ENCODE measurements at places on chromosomes 2 and 18. TPM values are rescaled to one million over a fixed set of nuclear protein-coding genes. Genes with fewer than 3 reads are reported as not detected.
A peak's percentile ranks its signal among the peaks of the same experiment; 100 is the strongest.

DNA sequence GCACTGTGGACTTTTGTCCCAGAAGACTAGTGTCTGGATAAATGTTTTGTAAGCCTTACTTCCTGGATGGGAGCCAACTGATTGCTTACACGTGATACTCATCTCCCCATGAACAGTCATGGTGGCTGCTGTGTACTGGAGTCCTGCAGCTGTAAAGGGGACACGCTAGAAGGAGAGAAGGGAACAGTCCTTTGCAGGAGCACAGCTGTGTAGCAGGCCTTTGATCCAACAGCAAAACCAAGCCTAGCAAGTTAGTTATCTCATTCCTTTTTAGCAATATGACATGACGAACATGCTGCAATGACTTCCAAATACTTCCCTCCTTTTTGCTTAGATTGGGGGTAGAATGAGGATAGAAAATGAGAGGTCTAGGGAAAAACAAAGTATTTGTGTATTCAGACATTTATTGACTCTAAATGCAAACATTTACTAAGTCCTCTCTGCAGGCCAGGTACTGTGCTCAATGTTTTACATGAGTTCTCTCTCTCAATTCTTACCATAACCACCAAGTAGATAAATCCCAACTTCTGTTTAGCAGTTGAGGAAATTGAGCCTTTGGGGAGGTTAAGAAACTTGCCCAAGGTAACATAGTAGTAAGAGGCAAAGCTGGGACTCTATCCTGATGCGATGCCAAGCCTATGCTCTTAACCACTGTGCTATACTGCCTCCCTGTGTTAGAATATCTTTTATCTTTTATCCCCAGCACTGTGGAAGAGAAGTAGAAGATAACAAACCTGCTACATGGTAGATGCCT lies 55.4 kb upstream of the CD28 start:
- DNase-seq = no peak

DNA sequence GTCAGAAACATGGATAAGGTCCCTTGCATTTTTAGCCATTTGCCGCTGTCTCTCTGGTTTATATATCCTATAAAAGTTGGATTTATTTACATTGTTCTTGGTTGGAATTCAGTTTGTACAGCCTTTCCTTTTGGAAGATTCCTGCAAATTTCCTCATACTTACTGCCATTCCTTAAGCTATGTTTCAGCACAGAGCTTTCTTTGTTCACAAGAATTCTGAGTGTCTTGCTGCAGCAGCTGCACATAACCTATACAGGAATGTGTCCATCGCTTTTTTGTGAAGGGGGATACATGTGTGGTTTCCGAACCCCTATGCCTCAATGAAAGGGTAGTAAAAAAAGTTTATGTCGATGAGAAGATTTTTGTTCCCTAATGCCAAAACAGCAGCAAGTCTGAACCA lies 48.3 kb upstream of the CCDC68 start:
- no peak for DNase-seq

DNA sequence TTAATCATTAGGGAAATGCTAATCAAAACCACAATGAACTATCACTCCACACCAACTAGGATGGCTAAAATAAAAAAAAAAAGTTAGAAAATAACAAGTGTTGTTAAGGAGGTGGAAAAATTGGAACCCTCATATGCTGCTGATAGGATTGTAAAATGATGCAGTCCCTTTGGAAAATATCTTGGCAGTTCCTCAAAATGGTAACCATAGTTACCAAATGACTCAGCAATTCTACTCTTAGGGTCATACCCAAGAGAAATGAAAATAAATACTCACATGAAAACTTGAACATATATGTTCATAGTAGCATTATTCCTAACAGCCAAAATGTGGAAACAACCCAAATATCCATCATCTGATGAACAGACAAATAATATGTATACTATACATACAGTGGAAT lies 15.7 kb upstream of the ACVR2A start:
- DNase-seq = no peak

DNA sequence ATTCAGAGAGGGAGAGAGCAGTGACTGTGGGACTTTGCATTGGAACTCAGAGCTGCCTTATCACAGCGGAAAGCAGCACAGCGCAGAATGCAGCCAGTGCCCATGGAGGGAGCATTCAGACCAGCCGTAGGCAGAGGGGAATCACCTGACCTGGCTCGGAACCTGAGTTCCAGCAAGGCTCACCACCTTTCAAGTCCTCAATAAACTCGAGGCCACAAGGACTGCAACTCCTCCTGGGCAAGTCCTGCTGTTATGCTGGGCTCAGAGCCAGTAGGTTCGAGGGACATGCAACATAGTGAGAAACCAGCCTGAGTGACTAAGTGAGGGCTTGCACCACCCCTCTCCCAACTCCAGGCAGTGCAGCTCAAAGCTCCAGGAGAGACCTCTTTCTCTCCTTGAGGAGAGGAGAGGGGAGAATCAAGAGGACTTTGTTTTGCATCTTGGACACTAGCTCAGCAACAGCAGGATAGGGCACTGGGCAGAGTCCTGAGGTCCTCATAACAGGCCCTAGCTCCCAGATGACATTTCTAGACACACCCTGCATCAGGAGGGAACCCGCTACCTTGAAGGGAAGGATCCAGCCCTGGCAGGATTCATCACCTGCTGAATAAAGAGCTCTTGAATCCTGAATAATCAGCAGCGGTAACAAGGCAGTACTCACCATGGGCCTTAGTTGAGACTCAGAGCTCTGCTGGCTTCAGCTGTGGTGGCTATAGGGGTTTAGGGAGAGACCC lies 136.8 kb upstream of the OTOS start:
- peak; percentile 73 for DNase-seq

CYP1B1 gene
- total RNA-seq = 148 TPM

EFR3B gene
- total RNA-seq = 0.32 TPM

- DNase-seq = no peak
Observed at GRCh38 chr18:77911971-77912605, 662.4 kb downstream of the GALR1 start.

SLC8A1 gene
- 5.6 TPM for total RNA-seq

- no peak for DNase-seq
Observed at GRCh38 chr2:48699348-48699930, 56.1 kb downstream of the LHCGR start.

- no peak for DNase-seq
Observed at GRCh38 chr2:181300600-181301291, 156.4 kb upstream of the ITGA4 start.

DNA sequence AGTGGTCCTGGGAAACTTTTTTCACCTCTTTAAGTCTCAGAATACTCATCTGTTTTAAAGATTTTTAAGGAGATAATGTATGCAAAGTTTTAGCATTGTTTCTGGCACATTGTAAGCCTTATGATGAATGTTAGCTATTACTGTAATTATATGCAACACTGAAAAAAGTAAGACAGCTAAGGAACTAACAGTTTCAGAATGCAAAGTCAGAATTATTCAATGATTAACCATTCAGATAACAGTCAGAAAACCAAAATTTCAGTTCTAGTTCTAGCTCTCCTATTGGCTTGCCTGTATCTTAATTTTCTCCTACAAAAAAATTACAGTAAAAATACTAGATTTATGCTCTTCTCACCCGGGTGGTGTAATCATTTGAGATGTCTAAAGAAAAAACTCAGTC lies 101.1 kb downstream of the SLC4A10 start:
- DNase-seq = no peak

DNA sequence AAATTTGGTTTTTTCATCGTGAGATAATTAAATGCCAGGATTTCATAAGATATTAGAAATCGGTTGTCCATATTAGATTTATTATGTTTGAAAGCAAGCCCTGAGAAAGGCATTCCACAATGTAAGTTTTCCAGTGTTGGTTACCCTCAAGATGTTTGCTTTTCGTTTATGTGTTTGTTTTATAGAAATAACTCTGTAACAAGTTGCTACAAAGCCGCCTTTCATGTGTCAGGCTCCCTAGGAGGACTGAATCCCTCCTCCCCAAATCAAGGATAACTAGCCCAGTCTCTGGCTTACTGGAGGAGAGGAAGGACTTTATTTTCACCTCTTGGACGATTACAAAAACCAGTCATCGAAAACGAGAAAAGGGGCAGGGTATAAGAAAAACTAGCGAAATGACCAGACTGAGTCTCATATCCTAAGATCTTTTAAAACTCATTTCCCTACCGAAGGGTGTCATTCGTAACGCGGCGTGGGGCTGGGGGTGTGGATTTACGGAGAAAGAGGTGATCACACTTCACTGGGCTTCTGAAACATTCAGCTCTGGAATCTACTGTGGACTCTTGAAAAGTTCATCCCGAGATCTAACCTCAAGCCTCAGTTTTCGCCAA lies 1.0 kb upstream of the PEX13 start:
- DNase-seq = no peak

DNA sequence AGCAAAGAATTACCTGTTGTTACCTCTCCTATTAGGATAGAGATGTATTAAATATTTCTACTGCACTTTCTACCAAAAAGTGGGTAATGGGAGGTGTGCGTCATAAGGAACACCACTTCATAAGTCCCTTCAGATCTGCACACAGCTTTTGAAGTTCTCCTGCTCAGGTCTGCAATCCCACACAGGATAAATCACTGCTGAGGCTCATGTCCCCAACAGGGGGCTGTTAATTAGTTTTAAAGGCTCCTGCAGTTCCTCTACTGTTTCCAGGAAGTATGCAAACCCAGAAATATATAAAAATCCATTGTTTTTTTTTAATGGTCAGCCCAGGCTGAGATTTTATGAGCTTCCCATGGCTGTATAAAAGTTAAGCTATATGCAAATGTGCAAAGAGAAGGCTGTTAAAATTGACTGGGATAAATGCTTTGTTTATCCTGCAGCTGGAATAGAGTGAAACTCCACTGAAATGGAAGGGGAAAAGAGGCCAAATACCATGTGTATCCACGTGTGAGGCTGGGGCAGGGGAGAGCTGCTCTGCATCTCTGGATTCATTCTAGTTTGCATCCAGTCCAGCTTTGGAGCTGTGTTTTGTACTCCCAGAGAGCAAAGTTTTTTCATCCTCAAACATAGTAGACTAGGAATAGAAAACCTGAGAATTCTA lies 903.7 kb downstream of the TDRD15 start:
- DNase-seq = no peak

CAPN14 gene
- total RNA-seq = not detected

LIMS3 gene
- 21.9 TPM for total RNA-seq

DNA sequence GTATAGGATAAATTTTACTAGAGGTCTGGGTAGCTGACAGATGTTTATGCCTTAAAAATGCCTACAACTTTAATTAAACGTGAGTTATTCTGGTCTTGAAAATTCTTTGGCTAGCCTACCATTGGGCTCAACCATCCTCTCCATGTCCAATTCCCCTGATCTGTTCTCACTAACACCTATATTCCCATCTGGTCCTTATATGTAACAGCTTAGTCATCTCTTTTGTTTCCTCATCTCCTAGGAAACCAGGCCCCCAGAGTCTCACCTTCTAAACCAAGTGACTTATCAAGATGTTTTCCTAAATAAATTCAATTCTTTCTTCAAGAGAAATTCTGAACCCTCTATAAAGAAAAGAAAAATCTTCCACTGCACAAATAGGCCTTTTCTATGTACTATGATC lies 148.5 kb downstream of the TTC32 start:
- DNase-seq = no peak

ANKRD39 gene
- total RNA-seq = 2.3 TPM

MROH2A gene
- not detected for total RNA-seq

- DNase-seq = no peak
Observed at GRCh38 chr18:73511771-73512503, 635.7 kb downstream of the FBXO15 start.

SGPP2 gene
- total RNA-seq = 0.21 TPM

DNA sequence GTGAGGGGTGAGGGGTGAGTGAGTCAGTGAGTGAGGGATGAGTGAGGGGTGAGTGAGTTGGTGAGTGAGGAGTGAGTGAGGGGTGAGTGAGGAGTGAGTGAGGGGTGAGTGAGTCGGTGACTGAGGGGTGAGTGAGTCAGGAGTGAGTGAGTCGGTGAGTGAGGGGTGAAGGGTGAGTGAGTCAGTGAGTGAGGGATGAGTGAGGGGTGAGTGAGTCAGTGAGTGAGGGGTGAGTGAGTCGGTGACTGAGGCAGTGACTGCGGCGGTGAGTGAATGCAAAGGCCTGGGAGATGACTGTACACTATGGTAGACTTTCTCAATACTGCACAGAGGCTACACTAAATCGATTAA lies 16.6 kb downstream of the THAP4 start:
- DNase-seq = no peak

DNA sequence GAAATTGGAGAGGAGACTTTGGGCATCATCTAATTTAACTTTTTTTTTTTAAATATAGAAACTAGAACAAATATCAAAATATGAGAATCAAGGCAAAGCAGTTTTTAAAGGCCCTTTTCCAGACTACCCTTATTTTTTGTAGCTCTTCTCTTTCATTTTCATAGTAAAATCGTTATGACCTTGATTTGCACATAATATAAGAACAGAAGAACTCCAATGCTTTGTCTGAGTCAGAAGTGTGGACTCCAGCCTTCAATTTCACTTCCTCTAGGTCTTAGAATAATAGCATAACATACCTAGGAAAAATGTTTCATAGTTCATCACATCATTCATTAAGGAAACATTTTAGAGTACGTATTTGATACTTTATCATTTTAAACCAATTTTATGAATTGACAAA lies 74.4 kb downstream of the ANKRD12 start:
- DNase-seq = no peak

ABCB11 gene
- total RNA-seq = not detected

SP110 gene
- total RNA-seq = 25.2 TPM

GRCh38 chr18:70280007-70280925 lies 8.6 kb upstream of the SOCS6 start:
- no peak for DNase-seq

DNA sequence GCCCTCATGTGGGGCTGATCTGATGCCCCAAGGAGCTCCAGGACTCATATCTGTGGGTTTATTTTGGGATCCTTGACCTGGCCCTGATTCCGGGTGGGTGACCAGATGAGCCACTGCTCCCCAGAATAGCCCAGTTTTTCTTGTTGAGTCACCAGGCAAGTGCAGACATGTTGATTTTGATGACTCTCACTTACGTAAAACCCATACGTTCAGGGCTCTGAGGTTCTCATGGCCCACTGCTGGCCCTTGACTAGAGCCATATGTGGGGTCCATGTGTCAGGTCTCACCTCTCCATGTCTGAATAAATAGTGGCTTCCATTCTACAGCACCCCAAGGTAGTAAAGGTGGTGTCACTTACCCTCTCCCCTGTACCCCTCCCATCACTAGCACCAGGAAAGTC lies 41.9 kb downstream of the CDC42EP3 start:
- DNase-seq = peak; percentile 55

DNA sequence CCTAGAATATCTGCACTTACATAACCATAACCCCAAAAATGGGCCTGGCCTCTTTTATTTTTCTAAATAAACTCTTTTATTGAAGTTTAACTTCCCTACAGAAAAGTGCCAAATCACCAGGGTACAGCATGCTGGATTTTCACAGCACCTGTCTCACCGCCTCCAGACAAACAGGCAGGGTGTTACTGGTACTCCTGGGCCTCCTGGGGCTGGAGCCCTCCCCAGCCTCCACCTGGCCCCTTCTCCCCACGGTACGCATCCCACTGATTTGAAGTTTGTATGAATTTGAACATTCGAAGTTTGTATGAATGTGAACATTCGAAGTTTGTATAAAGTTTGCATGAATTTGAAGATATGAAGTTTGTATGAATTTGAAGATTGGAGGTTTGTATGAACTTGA lies 232.1 kb downstream of the NDUFA10 start:
- DNase-seq = peak; percentile 50

All from ascending aorta (tissue), 2 donors.